ENCODE measurements at places on chromosomes 16 and 17.

DNA sequence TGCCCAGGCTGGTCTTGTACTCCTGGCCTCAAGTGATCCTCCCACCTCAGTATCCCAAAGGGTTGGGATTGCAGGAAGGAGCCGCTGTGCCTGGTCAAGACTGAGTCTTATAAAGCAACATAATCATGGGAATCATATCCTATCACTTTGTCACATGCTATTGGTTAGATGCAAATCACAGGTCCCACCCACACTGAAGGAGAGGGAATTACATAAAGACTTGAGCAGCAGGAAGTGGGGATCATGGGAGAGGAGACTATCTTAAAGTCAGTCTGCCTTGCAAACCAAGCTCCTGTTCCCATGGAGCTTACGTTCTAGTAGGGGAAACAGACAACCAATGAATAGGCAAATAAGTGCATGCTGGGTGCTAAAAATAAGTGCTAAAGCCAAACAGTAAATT, 28.3 kb upstream of the TENT4B start:
- DNase-seq, result no peak

DNA sequence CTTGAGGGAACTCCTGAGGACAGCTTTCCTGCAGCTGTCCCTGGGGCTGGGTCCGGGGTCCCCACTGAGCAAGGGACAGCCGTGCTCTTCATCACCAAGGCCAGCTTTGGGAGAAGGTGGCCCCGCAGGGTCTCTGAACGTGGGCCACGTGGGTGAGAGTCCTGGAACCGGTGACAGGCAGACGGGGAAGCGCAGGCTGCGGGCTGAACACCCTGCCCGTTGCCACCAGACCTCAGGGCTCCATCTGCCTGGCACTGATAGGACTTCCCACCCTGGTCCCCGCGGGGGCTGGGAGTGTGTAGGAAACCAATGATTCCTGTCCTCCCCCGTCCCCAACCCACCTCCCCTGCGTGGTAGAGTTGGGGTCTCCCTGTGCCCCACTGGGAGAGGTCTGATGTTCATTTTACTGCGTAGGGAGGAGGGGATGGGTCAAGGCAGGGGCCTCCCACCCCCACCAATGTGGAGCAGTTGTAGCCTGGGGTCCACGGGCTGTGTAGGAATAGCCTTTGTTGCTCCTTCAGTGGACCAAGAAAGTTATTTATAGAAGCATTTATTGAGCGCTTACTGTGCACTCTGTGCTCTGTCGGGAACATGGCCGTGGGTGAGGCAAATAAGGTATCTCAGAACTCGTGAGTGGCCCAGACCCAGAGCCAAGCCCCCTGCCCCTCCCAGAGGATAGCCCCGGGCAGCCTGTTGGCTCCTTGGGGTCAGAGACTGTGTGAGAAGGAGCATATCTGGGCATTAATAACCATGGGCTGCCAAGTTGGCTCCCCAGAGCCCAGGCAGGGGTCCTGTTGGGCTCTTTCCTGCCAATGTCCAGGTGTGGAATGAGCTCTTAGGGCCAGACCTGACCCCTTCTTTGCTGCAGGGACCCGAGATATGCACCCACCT, 1.3 kb downstream of the ADGRG1 start:
- no peak for DNase-seq

DNA sequence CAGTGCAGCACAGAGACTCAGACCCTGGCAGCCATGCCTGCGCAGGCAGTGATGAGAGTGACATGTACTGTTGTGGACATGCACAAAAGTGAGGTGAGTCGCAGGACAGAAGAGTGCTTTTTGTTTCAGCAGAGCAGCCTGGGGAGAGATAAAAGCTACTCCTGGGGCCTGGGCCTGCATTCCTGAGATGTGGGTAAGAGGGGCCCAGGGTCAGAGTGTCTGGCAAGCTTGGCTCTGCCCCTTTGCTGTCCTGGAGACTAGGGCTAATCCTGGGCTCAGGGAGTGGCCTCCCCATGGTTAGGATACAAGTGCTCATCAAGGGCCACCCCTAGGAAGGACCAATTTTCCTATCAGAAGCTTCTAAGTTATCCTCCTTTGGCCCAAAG, 4.8 kb upstream of the ERBB2 start:
- DNase-seq, result no peak

- DNase-seq, result no peak
Measured at GRCh38 chr17:72467841-72468653, 347.2 kb downstream of the SOX9 start.

DNA sequence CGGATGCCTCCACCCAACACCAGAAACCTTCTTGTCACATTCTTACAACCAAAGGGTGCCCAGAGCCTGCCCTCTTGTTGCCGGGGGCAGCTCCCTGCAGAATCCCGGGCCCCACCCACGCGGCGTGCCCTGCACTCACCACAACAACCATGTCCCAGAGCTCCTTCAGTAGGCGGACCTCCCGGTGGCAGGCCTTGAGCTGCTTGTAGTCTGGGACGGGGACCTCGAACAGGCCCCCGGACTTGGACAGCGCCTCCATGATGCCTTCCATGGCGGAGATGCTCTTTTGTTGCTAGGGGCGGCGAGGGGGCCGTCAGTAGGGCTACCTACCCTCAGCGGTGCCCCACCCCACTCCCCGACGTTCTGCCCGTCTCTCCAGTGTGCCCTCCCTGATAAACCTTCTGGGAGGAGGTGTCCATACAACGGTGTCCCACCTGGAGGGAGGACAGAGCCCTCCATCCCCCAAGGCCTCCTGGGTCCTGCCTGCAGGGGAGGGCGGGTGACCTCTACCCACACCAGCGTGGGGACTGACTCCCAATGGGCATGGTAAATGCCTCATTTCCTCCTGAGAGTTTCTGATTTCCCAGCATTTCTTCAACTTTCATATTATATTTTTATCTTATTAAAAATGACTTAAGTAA, 52.2 kb downstream of the DNAH17 start:
- no peak for DNase-seq

GRCh38 chr17:8393470-8394231, 4.0 kb downstream of the RNF222 start:
- no peak for DNase-seq

DNA sequence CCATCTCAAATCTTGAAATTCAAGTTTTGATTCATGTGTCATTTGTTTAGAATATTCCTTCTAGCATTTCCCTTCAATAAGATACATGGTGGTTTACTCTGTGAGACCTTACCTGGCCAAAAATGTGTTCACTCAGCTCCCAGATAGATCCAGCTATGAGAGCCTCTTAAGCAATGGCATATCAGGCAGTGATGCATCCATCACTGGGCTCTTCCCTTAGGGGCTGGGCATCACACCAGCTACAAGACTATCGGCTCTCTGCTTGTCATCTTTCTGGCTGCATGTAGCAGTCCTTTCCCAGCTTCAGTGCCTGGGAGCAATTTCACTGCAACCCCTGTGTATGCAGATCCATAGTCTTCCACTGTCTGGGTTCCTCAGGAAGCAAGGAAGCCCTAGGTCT, 40.6 kb downstream of the GOSR1 start:
- no peak for DNase-seq

GRCh38 chr17:15908378-15908777, 36.6 kb upstream of the ADORA2B start:
- DNase-seq, result no peak

- DNase-seq, result no peak
Measured at GRCh38 chr16:16092925-16093627, 130.2 kb downstream of the ABCC6 start.
